Activated naive CD4-positive, alpha-beta T cell treated with anti-CD3 and anti-CD28 coated beads, Interleukin-2, amount 50 U/mL, for 72 hours (primary cell): ENCODE measurements at places on chromosomes 7 and 10.

DNA sequence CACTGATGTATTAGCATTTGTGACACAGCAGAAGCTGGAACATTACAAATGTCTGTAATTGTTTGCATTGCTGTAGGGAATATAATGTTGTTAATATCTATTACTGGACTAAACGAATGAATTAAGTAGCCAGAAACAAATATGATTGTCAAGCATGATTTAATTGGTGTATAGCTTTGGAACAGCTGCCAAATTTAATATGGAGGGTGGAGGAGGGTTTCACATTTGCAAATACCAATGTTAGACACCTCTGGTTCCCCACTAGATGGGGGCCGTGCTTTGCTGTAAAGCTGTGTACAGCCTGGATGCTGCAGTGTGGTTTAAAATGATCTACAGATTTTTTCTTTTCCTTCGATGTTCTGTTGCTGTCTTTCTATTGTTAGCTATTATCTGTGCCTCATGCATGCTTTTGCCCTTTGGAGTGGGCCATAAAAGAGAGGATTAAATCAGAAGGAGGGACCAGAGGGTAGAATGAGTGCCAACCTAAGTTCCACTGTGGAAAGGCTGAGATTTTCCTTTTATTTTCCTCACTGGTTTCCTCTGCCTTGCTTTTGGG lies 23.1 kb downstream of the DNAJB9 start:
- no peak for DNase-seq

DNA sequence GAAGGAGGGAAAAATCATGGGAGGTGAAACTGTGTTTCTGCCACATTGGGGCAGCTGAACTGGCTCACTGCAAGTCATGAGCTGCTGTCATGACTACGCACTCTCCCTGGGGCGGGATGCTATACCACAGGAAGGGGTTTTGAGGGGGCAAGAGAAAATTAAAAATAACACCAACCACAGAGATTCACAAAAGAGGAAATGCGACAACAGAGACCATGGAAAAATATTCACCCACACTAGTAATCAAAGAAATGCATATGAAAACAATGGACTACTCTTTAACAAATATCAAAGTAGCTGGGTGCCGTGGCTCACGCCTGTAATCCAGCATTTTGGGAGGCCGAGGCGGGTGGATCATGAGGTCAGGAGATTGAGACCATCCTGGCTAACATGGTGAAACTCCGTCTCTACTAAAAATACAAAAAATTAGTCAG lies 65.2 kb upstream of the TM9SF3 start:
- no peak for DNase-seq

DNA sequence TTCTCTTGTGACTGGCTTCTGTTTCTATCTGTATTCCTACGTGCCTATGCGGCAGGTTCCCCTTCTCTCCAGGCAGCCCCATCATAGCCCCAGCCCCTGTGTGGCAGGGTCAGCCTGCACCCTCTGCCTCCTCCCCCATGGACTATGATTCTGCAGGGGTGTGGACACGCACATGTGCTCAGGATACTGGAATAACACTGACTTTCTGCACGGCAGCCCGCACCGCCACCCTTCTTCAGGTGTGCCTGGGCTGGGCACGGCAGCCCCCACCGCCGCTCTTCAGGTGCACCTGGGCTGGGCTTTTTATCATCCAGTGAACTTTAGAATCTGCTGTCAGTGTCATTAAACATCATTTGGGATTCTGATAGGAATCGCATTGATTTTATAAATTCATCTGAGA lies 202.6 kb upstream of the PPP2R2D start:
- DNase-seq: no peak

GRCh38 chr7:97075928-97076327 lies 41.6 kb upstream of the SDHAF3 start:
- no peak for DNase-seq

GRCh38 chr10:77091597-77092165 lies 545.9 kb downstream of the KCNMA1 start:
- no peak for DNase-seq

- peak; percentile 73 for DNase-seq
These were observed 17.7 kb downstream of the ADAM8 start for GRCh38 chr10:133258818-133259601.

GRCh38 chr7:124856299-124856888 lies 73.2 kb downstream of the POT1 start:
- DNase-seq: no peak

DNA sequence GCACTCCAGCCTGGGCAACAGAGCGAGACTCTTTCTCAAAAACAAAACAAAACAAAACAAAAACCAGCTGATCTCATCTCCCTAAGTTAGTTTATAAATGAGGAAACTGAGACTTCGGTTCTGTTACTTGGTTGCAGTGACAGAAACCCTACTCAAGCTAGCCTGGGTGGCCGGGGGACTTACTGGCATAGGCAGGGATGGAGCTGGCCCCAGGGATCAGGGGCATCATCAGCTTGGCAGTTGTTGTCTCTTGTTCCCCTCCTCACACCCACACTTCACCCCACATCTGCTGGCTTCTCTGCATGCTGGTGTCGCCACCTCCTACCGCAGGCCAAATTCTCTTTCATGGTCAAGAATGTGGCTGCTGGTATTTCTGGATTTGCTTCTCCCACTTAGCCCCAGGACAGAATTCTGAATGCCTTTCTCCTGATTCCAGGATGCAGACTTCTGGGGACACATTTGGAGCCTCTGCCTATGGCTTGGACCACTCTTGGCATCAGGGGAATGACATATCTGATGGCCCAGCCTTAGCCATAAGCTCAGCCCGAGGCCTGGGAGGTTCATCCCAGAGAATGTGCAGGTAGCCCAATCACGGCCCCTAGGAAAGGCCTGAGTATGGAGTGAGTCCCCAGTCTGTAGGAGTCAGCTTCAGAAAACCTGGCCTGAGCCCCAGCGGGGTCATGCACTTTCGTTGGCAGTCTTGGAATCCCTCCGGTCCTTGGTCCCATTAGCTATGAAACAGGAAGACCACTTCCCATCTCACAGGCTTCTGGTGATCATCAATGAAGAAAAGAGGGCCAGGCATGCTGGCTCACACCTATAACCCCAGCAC lies 41.6 kb upstream of the CTBP2 start:
- no peak for DNase-seq

GRCh38 chr10:58921421-58921855 lies 255.0 kb upstream of the PHYHIPL start:
- DNase-seq: no peak

- DNase-seq: no peak
These were observed 203.1 kb upstream of the AUTS2 start for GRCh38 chr7:69395061-69395714.

DNA sequence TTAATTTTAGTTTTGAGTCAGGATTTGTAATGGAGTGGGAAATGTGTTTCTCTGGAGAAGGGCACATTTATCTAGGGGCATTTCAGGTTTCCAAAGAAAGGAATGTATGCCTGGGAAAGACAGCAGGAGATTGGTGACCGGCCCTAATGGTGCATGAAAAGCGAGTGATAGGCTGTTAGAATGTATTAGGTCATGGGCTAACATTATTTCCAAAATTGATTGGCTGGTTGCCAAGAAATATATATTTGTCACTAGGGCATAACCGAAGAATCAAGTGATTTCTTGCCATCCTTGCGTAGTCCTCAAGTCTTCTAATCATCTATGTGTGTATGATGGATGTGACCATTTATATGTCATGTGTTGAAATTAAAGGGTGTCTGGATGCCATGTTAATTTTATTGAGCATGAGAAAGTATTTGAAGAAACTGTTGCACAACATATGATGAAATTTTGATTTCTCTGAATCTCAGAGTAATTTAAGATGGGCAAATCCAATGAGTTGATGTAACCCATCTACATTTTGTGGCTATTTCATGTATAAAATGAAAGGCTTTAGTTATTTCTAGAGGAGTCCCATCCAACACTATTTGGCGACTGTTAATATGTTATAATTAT lies 248.4 kb downstream of the BMPER start:
- no peak for DNase-seq

DNA sequence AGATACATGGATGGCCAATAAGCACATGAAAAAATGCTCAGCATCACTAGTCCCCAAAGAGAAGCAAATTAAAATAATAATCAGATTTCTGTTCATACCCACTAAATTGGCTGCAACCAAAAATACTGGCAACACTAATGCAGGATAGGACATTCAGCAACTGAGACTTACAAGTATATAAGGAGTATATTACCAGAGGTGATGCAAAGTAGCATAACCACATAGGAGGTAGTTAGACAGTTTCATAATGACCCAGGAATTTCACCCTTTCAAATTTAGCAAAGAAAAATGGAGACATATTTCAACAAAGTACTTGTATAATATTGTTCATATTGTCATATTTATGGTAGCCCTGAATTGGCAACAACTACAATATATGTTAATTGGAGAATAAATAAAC lies 727.8 kb downstream of the GRID1 start:
- DNase-seq: no peak

GRCh38 chr10:125120053-125120710 lies 40.2 kb downstream of the CTBP2 start:
- no peak for DNase-seq

GRCh38 chr7:86969865-86970264 lies 89.6 kb downstream of the ELAPOR2 start:
- no peak for DNase-seq

DNA sequence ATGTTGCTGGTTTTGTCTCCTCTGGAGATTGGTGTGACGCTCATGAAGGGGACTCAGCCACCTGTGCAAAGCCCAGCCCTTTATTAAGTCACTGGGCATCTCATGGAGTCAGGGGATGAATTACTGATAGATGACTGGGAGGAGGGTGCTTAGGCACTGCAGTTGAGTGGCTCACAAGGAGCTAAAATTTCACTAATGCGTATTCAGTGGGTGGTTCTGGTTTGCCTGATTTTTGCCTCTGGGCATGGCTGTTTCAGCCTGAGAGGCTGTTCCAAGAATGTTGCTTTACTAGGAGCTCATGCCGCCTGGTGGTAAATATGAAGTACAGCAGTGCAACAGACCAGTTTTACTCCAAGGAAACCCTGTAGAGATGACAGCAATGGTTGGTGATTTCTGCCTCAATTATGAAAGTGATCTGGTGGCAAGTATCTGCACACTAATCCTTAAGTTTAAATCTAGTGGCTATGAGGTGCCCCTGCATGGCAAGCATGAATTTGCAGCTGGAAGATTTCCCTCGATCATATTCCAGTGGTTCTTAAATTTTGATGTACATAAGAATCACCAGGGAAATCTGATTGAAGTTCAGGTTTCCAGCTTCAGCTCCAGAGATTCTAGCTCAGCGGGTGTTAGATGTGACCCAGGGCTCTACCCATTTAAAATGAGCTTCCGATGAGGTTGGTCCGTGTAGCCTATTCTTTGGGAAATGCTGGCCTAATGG lies 19.9 kb downstream of the ACTA2 start:
- DNase-seq: peak; percentile 15

- no peak for DNase-seq
These were observed 16.3 kb upstream of the PLCE1 start for GRCh38 chr10:93977442-93977841.

- no peak for DNase-seq
These were observed 232.5 kb downstream of the CDK14 start for GRCh38 chr7:90828601-90829000.

DNA sequence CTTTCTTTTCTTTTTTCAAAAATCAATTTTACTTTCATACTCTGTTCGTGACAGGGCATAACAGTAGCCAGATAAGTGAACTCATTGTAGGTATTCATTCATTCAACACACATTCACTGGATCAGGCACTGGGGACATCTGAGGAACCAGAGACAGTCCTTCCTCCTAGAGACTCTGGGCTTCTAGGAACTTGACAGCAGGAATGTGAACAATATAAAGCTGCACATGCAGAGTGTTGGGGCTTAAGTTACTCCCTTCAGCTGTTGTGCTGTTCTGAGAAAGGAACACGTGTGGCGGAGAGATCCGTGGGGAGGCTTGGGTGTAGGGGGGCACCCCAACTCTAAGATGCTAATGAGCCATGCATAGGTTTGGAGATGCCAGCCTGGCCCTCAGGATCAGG lies 120.4 kb downstream of the PKD1L1 start:
- no peak for DNase-seq

DNA sequence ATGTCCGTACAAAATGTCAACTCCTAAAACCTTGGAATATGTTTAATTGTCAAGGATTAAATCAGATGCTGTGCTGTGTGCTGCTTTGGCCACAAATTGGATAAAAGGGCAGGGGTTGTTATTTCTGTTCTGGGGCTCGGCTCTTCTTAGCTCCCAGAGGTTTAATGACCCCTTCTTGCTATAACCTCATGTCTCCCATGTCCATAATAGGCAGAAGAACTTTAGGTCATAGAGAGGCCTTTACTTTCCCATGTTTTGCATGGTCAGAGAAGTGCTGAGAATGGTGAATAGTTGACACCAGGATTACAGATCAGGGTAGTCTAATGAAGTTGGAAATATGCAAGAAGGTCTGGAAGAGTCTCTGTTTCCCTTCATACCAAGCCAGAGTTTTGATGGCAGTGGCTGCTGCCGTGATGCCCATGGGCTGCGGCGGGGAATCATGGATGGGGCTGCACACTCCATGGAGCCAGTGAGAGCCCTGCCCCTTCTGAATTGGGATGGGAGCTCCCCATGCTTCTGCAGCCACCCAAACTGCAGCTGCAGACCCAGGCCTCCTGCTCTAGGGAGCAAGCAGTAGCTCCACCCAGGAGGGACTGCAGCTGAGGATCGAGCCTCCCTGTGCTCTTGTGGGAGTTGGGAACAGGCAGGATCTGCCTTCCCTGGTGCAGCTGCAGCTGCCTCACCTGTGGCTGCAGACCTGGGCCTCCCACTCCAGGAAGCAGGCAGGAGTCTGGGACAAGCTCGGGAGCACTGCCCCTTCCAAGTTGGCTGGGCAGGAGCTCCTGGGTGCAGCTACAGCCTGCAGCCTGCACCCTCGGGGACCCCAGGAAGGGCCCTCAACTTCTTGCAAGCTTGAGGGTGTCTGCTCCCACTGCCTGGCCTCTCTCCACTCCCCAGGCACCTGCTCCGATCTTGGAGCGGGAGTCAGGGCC lies 23.1 kb upstream of the STEAP4 start:
- DNase-seq: no peak

DNA sequence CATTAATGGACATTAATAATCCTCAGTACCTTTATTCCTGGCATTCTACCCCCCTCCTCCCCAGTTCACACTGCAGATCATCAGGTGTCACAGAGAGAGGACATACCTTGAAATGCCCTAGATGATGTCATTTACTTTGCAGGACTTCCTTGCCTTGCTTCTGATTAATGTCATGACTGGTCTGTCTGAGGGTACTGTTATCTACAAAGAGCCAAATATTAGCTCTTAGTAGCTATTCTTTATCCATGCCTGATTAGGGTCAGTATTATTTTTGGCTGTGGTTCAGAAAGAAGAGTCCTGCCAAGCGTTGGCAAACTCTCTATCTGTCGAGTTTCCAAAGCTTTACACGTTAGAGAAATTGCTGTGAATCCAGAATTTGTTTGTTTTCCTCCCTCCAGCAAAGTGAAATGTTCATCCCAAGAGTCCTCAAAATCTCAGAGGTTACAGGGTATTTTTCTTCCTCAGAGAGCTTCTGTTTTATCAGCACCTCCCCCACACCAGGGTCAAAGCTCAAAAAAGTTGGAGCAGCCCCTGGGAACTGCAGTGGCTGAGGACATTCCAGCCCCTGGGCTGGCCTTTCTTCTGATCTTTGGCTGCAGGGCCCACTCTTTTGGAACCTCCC lies 12.6 kb downstream of the SCD start:
- no peak for DNase-seq

- DNase-seq: no peak
These were observed 210.4 kb downstream of the SKIDA1 start for GRCh38 chr10:21314906-21315644.
